ENCODE measurements at places on chromosomes 4 and X.
A peak's percentile ranks its signal among the peaks of the same experiment; 100 is the strongest.

GRCh38 chr4:39303871-39304270 lies 62.3 kb downstream of the RFC1 start:
- no peak for DNase-seq

- DNase-seq: no peak
Measured at GRCh38 chrX:31483336-31483735, 411.5 kb upstream of the FTHL17 start.

GRCh38 chrX:11406109-11406765 lies 113.0 kb downstream of the AMELX start:
- no peak for DNase-seq

DNA sequence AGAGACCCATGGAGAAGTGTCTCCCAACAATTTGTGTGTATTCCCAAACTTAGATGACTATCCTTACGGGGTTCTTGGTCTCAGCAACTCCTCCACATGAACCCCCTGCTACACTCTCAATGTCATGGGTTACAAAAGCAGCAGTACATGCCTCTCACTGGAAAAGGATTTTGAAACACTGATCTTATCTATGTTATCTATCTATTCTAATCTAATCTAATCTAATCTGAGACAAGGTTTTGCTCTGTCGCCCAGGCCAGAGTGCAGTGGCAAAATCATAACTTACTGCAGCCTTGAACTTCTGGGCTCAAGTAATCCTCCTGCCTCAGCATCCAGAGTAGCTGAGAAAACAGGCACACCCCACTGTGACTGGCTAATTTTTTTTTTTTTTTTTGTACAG lies 19.3 kb downstream of the TSPAN5 start:
- no peak for DNase-seq

- no peak for DNase-seq
Measured at GRCh38 chrX:123561439-123562215, 171.2 kb downstream of the THOC2 start.

DNA sequence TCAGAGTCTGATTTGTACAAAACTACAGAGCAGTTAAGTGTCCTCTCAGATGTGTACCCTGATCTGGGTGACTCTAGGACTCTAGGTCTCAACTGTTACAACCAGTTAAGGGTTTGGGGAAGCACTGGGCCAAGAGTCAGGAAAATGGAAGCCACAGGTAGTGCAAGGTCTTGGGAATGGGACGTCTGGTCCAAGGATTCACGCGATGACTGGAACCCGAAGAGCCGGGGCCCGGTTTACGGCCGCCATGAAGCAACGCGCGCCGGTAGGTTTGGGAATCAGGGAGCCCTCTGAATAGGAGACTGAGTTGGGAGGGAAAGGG lies 321 bp upstream of the HPRT1 start:
- DNase-seq: no peak

DNA sequence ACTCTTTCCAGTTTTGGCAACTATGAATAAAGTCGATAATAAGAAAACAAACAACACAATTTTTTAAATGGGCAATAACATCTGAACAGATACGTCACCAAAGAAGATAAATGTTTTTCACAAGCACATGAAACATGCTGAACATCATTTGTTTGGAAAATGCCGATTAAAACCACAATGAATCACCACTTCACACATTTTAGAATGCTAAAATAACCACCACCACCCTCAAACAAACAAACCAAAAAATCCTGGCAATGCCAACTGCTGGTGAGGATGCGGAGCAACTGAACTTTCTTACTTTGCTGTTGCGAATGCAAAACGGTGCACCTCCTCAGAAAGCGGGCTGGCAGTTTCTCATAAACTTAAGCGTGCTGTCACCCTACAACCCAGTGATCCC lies 115.9 kb downstream of the NSUN7 start:
- DNase-seq: no peak

GRCh38 chr4:116215622-116216021 lies 869.8 kb downstream of the TRAM1L1 start:
- DNase-seq: no peak

DNA sequence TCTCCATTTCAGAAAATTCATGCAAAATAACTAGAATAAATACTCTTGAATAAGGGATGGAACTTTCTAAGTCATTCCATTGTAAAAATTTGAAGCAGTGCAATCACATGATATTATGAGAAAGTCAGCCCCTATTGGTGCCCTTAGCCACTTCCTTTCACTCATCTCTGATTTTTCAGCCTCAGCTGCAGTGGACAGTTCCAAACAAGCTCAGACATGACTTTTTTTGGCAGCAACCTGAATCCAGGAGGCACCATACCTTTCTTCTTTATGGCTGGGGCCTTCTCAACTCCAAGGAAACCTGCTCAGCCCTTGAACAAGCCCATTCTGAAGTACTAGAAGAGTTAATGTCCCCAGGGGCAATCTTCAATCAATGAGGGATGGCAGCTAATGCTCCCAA lies 40.5 kb downstream of the MAPK10 start:
- DNase-seq: no peak

DNA sequence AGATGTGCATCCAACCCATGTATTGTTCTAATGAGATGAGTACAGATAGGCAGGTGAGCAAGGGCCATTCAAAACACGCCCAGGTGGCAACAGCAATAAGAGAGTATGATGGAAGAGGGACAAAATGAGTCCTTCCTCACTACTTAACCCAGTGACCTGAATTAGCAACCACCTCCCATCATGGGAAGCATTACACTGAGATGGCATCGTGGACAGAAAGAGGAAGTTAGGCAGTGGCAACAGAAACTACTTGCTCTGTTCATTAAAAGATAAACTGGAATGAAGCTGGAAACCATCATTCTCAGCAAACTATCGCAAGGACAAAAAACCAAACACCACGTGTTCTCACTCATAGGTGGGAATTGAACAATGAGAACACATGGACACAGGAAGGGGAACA lies 17.2 kb downstream of the RXFP1 start:
- DNase-seq: no peak

DNA sequence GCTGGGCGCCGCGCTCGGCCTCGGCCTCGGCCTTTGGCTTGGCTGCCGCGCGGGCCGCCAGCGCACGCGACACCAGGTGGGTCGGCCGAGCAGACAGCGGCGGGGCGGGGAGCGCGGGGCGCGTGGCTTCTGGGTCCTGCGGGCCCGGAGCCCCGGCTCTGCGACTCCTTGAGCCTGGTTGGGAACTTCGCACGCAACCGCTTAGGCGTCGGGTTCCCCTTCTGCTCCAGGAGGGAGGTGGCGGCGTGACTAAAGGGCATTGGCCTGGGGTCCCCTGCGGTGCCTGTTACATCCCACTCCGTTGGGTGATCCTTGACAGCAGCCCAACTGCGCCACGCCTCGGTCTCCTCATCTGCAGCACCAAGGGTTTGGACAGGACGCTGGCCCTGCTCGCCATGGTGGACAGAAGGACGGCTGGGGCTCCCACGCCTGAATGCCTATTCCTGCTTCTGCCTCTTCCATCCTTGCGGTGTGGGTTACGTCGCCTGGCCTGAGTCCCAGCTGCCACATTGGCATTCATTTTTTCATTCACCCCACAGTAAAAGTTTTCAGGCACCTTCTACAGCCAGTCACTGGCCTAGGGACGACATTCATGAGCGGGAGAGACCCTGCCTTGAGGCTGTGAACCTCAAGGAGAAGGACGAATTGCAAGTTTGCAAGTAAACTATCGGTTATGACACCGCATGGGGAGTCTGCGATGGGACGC lies 631 bp downstream of the EVC start:
- DNase-seq: no peak

GRCh38 chrX:51420610-51421009 lies 75.8 kb downstream of the NUDT11 start:
- DNase-seq: peak; percentile 15

GRCh38 chr4:81516241-81516640 lies 44.5 kb upstream of the RASGEF1B start:
- no peak for DNase-seq

GRCh38 chr4:8353912-8354453 lies 84.4 kb downstream of the HTRA3 start:
- no peak for DNase-seq

GRCh38 chr4:69531251-69531650 lies 35.5 kb upstream of the UGT2B4 start:
- DNase-seq: no peak

GRCh38 chr4:98098764-98099163 lies 44.5 kb downstream of the STPG2 start:
- no peak for DNase-seq

DNA sequence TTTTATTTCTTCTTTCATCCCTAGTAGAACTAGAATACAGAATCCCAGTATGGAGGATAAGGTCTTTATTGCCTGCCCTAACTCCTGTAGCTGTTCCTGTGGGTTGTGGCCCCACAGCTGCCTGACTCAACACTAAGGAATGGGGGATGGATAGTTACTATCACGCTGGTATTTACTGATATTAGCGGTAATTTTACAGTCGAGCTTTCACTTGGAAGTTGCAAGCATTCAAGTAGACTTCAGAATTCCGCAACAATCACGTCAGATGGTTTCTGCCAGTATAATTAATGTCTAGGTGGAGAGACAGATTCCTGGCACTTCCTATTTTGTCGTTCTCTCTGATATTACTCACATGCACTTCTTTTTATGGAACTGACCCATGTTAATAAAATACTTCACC lies 489.8 kb downstream of the PABPC4L start:
- no peak for DNase-seq

DNA sequence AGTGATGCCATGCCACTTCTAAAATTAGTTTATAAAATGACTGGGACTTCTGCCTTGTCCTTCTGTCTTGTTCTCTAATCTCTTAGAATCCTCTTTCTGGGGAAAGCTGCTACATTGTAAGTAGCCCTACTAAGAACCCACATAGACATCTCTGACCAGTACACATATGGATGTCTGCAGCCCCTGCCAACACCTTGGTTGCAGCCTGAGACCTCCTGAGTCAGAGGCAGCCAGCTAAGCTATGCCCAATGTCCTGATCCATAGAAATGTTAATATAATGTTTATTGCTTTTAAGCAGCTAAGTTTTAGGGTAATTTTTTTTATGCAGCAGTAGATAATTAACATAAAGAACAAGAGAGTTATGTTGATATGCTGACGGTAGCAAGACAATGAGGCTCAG lies 1029.5 kb upstream of the INTU start:
- no peak for DNase-seq

DNA sequence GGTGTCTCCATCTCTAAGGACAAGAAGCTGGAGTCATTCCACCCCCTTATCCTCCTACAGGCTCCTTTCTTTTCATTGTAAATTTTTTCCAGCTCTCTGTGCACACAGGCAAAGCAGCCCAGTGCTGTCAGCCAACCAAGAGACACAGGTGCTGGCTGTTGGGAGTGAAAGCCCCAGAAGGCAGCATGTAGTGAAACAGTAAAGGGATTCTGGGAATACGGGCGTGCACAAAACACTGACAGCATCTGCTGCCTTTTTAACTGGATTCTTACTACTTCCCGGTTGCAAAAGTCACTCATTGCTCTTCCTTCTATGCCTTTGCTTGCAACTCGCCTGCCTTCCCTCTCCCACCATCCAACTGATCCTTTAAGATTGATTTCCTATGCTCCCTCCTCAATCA lies 208.6 kb upstream of the PRPS2 start:
- no peak for DNase-seq

DNA sequence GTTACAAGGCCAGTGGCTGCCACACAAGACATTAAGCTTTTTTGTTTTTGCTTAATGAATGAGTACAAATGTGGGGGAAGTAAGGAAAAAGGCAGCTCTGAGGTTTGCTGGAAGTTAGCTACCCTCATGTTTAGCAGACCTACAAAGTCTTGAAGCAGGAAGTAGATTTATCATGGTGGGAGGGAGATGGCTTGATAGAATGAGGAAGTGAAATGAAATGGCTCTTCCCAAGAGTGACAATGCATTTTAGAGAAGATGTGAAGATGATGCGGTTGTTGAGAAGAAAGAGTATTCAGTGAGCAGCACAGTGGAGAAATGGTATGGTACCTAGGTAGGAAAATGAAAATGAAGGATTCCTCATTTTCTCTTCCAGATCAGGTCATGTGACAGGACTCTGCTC lies 108.0 kb downstream of the SLIT2 start:
- no peak for DNase-seq

DNA sequence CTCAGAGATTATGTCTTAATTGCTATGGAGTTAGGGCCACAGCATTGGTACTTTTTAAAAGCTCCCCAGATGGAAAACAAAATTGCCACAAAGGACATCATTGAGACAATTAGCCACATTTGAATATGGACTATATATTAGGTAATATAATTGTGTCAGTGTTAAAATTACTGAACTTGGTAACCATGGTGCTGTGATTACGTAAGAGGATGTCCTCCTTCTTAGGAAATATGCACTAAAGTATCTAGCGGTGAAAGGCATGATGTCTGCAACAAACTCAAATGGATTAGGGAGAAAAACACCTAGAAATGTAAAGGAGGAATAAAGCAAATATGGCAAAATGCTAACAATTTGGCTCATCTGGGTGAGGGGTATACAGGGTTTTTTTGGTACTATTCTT lies 89.9 kb upstream of the PAK3 start:
- no peak for DNase-seq

DNA sequence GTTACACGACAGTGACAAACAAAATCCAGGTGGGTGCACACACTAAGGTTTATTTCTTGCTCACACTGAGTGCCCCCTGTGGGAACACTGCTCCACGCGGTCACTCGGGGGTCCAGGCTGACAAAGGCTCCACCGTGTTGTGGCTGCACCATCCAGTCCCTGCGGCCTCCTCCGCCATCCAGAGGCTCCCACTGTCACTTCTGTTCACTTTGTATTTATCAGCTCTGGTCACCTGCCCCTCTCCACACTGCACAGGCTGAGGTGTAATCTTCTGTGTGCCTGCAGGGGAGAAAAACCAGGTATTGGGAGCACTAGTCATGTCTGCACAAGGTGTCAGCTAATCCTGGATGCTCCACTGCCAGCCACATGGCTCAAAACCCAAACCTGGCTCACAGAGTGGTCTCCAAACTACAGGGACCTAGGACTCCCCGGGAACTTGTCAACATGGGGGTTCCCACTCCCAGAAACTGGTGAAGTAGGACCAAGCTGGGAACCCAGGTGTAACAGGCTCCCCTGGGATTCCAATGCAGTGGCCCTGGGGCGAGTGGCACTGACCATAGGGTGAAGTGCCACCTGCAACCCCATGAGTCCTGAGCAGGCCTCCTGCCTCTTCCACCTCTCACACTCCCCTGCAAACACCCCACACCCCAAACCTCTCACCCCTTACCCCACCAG lies 25.5 kb downstream of the HMX1 start:
- DNase-seq: no peak

DNA sequence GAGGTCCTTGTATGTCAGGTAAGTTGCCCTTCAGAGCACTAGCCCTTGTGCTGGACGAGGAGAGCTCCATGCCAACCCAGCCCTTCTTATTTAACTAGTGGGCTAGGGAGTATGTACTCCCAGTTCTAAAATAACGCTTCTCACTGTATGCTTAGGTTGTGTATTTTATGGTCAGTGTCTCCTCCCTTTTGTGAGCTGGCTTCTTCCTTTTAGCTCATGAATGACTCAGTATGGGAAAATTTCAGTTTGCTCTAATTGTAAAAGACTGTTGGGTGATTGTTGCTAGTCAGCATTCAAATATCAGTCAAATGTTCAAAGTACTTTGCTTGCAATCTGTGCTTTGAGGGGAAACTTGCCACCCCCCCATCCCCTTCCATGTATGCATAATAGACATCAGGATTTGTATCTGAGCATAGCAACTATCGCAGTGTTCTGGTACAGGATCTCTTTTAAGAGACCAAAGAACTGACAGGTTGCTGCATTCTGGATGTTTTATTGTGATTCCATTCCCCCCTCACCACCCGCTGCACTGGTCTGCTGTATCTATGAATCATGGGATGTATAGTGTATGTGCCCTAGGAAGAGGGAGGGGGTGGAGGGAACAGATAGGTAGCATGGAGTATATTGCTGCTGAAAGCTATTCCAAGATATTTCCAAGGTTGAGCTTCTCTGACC lies 34.7 kb downstream of the DLG3 start:
- DNase-seq: no peak

GRCh38 chr4:85617202-85617601 lies 142.3 kb downstream of the ARHGAP24 start:
- DNase-seq: no peak

Data from stimulated activated CD4-positive, alpha-beta T cell treated with anti-CD3 and anti-CD28 coated beads, Interleukin-2, amount 100 ng/mL, for 4 hours (primary cell).